ENCODE measurements at places on chromosomes 7 and 10. TPM values are rescaled to one million over a fixed set of nuclear protein-coding genes. Genes with fewer than 3 reads are reported as not detected.

GRCh38 chr10:116947841-116948529 is 57.0 kb downstream of the SHTN1 start:
- no peak for DNase-seq

DNA sequence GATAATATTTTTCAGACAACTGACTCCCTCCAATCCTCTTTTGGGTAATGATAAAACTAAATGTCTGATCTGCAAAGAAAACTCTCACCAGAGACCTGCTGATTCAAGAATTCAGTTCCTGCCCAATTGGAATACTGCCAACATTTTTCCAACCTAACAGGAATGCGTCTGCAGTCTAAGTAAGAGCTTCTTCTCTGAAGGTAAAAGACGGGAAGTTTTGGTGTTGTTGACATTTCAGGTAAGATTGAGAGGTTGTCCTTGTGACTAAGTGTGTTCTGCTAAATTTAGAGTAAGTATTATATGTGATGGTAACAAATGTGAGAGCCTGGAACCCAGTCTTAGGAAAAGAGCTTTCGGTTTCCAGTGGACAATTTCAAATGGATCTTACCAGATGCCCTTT is 17.6 kb downstream of the IFIT5 start:
- no peak for DNase-seq

DNA sequence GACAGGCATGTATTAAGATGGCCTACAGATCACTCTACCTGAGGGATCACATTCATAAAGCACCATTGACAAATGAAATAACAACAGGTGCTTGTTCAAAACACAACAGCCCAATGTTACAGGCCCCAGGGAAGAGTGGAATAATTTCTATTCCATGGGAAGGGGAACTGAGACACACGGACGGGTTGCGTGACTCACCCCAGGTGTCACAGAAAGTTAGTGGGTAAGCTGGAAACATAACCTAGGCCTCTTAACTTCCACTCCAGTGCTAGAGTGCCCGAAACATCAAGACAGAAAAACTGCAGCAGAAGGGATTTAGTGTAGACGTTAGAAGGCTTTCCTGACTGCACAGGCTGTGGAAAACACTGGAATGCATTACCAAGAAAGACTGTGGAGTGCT is 48.3 kb downstream of the SLC37A3 start:
- DNase-seq, result no peak

DNA sequence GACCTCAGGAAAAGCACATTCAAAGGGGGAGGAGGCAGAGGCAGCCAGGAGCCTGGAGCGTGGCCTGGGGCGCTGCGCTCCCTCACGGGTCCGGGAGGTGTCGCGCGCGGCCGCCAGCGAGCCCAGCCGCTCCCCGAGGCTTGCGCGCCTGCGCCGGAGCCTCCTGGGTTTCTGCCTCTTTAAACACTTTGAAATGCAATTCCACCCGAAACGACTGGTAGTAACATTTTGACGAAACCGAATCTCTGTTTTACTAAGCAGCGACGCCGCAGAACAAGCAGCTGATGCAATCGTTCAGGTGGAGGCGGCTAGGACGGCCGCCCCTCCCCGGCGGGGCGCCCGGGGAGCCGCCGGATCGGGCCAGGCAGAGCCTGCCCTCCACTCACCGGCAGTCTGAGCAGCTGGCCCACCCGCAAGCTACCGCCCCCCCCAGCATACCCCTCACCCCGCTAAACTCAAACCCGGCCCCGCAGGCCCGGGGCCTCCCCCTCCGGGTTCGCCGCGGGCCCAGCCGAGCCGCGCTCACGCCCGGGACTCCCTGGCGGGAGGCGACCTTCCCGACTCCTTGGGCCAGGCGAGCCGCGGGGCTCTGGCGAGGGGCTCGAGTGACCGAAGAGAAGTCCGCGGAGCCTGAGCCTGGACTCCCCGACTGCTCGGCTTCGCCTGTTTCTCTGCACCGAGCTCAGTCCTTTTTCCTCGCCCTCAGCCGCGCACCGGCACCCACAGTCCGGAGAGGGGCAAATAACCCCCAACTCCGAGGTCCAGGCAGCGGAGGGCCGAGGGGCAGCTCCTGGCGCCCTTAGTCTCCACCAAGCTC is 3.2 kb downstream of the MKX start:
- peak; percentile 81 for DNase-seq

DNA sequence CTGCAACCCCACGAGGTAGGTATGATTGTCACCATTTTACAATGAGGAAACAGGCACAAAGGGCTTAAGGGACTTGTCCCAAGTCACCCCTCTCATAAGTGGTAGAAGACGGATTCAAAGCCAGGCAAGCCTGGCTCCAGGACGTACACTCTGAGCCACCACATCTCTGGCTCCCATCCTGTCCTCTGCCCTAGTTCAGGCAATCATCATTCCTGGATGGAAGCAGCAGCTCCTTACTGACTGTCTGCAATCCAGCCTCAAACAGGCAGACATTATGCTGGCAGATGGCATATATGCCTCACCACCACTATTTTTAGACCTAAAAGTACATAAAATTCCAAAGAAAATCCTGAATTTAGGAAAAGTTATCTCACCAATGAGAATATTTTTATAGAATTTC is 100.7 kb downstream of the USP6NL start:
- no peak for DNase-seq

- DNase-seq, result no peak
These were observed 84.7 kb downstream of the NKX6-2 start for GRCh38 chr10:132701099-132701845.

DNA sequence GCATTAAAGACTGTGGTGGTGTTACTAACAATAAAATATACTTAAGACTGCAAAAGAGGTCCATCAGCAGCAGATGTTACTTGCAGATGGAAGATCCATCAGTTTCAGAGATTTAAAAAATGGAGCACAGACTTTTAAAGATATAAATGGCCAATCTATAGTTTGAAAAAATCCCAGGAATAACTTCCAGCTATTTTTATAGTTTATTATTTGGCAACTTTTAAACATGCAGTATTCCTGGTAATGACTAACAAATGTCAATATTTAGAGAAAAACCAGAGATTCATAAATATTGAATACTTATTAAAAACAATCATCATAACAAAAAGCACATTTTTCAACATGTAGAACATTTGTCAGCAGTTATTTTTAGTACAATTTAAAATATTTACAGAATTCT is 30.7 kb downstream of the RTKN2 start:
- no peak for DNase-seq

GRCh38 chr10:31625566-31625965 is 303.1 kb downstream of the ARHGAP12 start:
- DNase-seq, result no peak

GRCh38 chr10:48492201-48492600 is 112.7 kb downstream of the ARHGAP22 start:
- no peak for DNase-seq

- no peak for DNase-seq
These were observed 281.1 kb downstream of the CCDC3 start for GRCh38 chr10:12720217-12720981.

EPO gene
- total RNA-seq, result not detected

COA1 gene
- total RNA-seq, result 85.3 TPM

Measured in natural killer cell (primary cell).